ENCODE measurements at places on chromosomes 7 and 10. TPM values are rescaled to one million over a fixed set of nuclear protein-coding genes. Genes with fewer than 3 reads are reported as not detected.

The TIMM23B gene
- 18.7 TPM for total RNA-seq

The INA gene
- total RNA-seq, result 0.40 TPM

The RHOBTB1 gene
- 31.3 TPM for total RNA-seq

The POLR2J2 gene
- 21.3 TPM for total RNA-seq

The ADAMTS14 gene
- total RNA-seq, result not detected

The SDHAF3 gene
- 7.1 TPM for total RNA-seq

The MAT1A gene
- total RNA-seq, result not detected

The SPDYE16 gene
- 0.22 TPM for total RNA-seq

- no peak for DNase-seq
Measured at GRCh38 chr7:1748076-1748838, 78.2 kb downstream of the ELFN1 start.

- DNase-seq, result peak; percentile 32
Measured at GRCh38 chr10:91796331-91797047, 1.7 kb upstream of the TNKS2 start.

- DNase-seq, result peak; percentile 48
Measured at GRCh38 chr7:131110297-131111080, 217.2 kb upstream of the MKLN1 start.

DNA sequence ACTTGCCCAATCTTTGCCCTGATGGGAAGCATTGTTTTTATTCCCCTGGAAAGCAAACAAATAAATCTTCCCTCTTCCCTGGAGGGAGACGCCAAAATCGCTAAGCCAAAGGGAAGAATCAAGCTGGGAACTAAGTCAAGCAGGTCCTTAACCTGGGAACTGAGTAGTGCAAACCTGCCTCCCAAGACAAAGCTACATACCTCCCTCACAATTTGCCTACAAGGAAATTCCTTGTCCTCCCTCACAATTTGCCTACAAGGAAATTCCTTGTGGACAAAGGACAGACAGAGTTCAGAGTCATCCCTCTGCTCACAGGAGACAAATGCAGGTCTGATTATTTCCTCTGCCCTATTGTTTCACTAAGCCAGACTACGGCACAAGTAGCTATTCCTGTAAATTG lies 50.5 kb downstream of the SPOCK2 start:
- DNase-seq, result no peak

GRCh38 chr7:92613214-92613613 lies 23.0 kb upstream of the FAM133B start:
- DNase-seq, result no peak

DNA sequence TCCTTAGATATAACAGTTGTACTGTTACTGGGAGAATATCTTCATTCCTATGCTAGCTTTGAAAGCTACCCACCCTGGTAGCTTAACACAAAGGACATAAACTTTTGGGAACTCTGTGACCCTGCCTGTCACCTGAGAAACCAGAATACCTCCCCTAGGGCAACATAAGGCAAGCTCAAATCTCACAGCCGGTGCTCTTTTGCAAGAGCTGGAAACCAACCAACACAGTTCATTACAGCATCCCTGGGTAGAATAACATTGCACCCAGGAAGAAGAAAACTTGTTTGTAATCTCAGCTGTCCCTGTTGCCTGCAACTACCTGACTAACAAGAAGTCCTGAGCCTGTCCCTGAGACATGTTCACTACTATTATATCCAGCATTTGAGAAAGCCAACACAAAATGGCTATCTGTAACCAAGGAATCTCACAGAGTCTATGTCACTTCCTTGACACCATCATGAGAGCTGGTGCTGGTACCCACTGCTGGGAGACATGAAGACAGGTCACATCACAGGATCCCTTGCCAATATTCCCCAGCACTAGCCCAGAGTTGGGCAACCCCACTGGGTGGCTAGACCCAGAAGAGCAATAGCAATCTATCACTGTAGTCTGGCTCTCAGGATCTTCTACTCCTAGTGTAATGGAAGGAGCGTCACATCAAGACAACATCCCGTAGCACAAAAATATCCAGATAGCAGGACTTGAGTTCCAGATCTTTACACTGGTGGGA lies 31.3 kb downstream of the AKR1C3 start:
- no peak for DNase-seq

DNA sequence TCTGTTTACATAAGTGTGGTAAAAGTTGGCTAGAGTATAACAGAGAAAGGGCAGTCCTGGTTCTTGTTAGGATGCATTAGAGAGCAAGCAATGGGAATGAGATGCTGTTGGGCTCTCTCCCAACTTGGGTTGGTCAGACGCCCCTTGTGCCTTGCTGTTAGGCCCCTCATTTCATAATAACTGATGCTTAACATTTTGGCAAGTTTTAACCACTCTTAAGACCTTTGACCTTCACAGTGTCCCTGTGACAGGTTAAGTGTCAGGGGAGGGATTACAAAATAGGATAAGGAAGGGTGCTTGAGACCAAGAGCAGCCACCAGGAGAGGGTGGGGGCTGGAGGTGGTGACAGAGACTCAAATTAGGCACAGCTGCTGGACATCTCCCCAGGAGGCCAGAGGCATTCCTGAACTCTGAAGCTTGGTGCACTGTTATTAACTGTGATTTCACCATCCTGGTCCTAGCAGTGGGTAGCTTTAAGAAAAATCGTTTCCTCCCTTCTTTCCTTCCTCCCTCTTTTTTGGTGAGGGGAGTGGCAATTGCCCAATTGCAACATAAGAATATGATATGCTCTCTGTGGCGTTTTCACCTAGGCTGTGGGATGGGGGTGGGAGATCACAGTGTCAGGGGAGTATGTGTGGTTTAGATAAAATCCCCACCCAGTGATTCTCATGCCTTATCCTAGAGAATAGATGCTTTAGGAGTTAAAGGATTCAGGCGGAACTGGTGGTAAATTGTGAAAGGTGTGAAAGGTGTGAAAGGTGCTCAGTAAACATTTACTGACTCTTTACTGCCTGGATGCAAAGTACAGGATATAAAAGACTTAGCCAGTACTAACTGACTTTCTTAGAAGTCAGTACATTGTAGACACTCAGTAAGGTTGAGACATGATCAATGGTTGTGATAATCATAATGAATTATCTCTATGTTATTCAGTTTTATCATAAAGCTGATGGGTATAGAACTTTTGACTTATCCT lies 270.5 kb downstream of the BICC1 start:
- DNase-seq, result no peak

GRCh38 chr10:122532601-122533296 lies 27.8 kb upstream of the DMBT1 start:
- no peak for DNase-seq

- DNase-seq, result no peak
Measured at GRCh38 chr10:90007226-90007625, 305.8 kb downstream of the KIF20B start.

DNA sequence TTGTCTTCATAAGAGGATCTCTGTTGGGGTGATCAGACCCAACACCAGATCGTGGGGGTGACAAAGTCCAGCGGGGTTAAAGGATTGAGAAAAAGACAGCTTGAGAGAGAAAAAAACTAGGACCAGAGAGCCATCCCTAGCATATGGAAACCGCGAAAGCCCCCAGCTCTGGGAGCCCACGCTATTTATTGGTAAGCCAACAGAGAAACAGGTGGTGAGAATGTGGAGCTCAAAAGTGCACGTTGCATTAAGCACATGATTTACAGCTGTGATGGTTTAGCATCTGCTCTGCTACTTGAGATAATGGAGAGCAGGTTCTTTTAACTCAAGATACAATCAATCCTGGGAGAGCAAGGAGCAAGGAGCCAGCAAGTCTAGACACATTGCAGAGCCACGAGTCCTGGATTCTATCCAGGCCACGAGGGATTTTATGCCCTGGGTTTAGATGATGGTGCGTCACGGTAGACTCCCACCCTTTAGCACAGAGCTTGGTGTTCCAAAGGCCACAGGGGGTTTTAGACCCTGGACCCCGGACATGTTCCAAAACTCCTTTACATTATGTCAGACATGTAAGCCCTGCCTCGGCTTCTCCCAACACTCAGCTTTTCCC lies 755.2 kb upstream of the SORCS1 start:
- no peak for DNase-seq

DNA sequence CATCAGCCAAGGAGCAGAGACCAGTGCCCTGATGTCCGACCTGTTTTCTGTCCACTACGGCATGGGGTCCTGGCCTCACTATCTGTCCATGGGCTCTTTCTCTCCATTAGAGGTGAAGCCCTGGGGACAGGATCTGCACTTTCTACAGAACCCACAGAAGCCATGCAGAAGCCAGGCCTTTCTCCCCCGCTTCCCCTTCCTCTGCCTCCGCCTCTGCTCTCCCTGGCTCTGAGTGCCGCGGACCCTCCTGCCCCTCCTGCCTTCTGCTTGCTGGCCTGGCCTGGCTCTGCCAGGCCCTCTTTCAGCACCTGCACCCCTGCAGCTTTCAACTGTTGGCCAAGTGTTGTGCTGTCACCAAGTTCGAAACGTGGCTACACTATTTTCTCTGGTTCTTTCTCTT lies 439.8 kb upstream of the ZMIZ1 start:
- DNase-seq, result no peak

- DNase-seq, result peak; percentile 8
Measured at GRCh38 chr10:14740684-14741247, 33.9 kb downstream of the FAM107B start.

DNA sequence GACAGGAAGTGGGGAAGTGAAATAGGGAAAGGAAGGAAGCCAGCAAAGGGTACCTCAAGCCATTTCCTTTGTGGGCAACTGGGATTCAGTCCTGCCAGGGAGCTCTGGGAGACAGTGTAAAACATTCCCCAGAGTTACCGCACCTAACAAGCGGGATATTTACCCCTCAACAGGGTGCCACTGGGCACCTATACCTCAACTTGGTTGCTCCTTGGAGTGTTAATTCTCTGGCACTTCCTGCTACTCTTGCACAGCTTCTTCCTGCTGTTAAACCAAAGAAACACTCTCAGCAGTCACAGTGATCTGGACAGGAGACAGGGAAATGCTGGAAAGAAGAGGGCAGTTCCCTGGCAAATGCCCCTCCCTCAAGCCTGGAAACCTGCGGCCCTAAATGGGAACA lies 151.3 kb downstream of the REEP3 start:
- no peak for DNase-seq

- DNase-seq, result no peak
Measured at GRCh38 chr7:95404316-95404865, 8.2 kb upstream of the PON3 start.

GRCh38 chr7:35263396-35263795 lies 9.5 kb upstream of the TBX20 start:
- DNase-seq, result no peak

DNA sequence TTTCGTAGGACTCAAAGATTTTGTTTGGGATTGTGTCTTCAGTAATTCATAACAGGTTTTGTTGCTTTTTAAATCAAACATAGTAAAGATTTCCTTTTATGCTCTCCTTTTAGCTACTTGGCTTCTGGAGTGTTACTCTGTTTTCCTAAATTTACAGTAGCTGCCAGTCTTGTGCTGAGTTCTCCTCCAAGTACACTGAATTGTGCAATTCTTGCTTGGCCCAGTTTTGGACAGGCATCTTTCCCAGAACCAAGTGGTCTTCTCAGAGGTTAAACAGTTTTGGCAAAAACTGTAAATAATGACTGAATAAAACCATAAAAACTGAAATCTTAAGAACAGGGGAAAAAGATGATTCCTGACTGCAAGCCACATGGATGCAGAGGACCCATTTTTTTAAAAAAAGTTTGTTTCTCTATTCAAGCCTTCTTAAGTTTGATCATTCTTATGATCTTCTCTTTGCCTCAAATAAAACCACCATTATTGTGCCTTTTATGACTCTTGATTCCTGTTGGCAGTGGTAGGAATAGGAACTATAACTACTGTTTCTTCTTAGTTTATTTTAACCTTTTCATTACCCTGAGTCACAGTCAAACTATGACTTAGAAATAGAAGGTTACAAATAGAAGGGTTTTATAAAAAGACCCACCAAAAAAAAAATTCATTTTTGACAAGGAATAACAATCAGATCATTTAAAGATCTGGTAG lies 88.0 kb downstream of the MDFIC start:
- no peak for DNase-seq

DNA sequence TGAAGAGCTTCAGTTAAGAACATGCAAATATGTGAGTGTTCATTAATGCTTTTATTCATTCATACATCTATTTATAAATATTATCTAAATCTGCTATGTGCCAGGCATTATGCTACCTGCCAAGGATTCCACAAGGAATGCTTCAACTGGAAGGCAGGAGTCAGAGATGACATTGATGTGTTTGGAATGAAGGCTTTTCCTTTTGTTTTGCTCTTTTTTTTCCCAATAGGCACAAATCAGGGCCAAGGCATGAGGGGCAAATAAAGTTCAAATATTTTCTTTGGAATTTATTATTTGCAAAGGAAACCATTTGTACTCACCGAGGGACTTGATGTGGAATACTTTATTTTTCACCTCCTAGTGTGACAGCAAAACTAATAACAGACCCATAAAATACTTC lies 530.3 kb downstream of the ARL4A start:
- DNase-seq, result peak; percentile 18

- no peak for DNase-seq
Measured at GRCh38 chr10:114305521-114305925, 66.5 kb downstream of the VWA2 start.

DNA sequence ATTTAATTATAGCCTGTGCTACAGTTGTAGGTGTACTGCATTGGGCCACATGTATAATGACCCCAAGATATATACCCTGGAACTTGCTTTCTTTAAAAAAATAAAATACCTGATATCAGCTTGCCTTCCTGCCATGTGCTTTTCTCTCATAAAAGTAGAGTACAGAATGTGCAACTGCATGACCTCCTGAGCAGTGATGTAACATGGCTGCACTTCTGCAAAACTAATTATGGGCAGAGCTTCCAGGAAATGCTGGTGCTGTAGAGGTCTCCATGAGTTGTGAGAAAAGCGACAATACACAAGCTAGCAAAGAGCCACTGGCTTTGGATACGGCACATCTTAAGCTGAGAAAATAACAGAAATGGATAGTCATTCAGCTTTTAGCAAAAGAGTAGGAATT lies 6.5 kb upstream of the ERLIN1 start:
- no peak for DNase-seq

DNA sequence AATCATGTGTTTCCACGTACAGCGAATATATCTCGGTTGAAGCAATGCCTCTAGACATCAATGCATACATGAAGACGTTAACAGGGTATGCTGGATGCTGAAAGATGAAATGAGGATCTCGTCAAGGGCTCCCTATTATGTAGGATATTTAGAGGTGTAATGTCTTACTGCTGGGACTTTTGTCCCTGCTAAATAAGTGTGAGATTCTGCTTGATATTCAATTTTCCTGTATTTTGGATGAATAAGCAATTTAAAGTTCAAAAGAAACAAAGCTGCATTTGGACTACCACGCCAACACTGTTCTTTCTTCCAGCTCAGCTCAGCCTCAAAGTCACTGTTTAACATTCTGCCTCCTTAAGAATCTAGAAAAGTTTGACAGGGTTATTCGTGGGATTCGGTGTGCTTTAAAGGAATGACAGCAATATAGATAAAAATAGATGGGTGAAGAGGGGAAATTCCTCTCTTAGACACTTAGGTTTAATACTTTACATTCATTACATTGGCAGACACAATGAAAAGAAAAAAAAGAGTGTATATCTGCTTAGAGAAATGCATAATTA lies 110.1 kb upstream of the RHEB start:
- DNase-seq, result no peak
